Bronchial epithelial cell (primary cell): ENCODE measurements at places on chromosomes 7 and 10.

DNA sequence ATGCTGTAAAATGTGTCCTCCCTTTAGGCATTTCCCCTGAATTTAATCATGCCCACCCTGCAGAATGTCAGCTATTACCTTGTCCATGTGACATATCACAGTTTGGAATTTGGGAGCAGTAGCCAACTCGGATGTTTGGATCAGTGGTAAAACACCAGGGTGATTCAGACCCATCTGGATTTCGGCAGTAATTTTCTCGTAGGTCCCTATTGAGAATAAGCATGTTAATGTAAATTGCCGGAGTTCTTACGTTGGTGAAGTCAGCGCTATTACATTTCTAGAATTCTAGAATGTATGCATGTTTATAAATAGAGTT, 44.1 kb downstream of the HGF start:
- no peak for DNase-seq

GRCh38 chr7:158395780-158396278, 191.8 kb downstream of the PTPRN2 start:
- no peak for DNase-seq

DNA sequence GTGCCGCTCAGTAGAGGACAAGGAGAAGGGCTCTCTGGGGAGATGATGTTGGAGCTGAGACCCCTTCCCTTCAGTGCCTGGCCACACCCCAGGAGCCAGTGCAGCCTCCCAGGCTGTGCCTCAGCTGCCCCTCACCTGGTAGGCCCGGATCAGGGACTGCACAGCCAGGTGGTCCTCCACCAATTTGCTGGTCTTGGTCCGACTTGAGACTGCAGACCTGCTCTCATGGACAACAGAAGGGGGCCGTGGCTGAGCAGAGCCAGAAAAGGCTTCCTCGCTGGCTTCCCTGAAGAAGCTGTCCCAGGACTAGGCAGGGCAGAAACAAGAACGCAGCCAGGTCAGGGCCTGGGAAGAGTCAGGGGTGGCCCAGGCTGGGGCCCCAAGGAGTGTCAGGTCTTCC, 5.5 kb downstream of the OGDHL start:
- no peak for DNase-seq

DNA sequence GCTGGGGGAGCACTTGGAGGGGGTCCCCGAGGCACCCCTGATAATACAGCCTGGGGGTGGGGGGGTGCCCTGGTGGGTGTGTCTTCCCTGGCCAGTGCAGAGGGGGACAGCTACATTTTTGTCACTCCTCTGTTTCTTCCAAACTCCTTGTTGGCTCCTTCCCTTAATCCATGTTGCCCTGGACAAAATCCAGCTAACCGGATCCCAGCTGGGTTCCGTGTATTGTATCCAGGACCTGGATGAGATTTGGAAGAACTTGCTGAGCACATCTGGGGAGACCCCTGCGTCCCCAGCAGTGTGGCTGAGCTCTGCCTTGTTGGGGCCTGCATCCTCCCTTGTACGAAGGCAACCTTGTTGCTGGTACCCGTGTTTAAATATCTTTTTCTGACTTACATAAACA, 86.8 kb upstream of the BTBD16 start:
- DNase-seq, result no peak

DNA sequence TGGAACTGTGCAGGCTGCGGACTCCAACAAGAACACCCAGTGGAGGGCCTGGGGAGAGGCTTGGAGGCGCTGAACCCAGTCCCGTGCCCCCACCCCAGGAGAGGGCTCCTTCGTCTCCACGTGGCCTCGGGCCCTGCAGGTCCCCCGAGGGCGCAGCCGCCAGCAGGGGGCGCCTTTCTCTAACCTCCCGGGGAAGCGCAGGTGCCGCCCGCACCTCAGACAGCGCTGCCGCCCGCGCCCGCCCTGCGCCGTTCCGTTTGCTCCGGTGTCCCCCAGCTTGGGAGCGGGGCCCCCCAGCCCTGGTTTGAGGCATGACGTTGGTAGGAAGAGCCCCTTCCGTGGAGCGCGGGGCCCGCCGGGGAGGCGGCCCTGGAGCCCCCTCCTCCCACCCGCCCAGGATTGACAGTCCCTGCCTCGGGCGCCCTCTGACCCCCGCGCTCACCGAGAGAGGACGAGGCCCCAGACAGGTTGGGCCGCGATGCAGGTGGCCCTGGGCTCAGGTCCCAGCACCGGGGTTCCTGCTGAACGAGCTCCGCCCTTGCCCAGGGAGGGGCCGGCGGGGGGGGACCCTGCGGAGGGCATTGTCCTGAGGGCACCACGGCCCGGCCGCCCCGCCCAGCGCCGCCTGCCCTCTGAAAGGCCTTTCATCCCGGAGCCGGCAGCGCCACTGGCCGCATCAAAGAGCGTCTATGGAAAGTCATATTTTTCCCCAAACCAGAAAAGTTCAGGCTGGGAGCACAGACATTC, 42.8 kb downstream of the FOXL3 start:
- peak; percentile 38 for DNase-seq

GRCh38 chr10:89782470-89782869, 81.1 kb downstream of the KIF20B start:
- no peak for DNase-seq

DNA sequence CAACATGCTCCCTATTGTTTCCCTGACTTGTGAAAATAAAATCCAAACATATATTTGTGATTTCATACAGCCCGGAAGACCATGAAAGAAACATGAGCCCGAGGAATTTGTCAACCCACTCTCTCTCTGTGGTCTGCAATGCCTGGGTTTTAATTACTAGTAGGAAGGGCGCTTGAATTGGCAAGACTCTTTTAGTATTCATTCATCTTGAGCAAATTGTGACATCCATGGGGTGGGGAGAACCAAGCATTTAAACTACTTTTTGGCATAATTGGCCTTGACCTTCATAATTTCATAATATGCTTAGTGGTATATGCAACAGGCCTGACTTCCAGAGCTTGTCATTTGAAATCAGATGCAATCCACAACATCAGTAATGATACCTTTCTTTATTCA, 142.4 kb upstream of the BMPER start:
- DNase-seq, result no peak

DNA sequence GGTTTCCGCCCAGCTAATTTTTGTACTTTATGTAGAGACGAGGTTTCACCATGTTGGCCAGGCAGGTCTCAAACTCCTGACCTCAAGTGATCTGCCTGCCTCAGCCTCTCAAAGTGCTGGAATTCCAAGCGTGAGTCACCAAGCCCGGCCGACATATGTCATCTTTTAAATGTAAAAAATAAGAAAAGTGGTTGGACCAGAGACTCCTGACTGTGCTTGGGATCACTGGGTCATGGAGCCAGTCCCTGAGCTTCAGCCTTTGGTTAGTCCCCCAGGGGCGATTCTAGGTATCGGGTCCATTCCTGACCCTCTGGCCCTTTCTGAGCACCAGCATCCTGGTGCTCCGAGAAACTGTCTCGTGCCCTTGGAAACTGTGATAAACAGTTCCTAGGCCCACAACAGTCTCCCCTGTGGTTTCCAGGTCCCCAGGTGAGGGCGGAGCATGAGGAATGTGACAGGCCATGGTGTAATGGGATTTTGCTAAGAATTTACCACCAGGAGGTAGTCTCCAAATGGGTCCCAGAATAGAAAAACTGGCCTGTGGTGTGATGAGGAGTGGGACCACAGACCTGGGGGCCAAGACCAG, 32.8 kb downstream of the UBTD1 start:
- DNase-seq, result no peak

GRCh38 chr10:74337330-74338016, 186.5 kb downstream of the ADK start:
- DNase-seq, result peak; percentile 13

DNA sequence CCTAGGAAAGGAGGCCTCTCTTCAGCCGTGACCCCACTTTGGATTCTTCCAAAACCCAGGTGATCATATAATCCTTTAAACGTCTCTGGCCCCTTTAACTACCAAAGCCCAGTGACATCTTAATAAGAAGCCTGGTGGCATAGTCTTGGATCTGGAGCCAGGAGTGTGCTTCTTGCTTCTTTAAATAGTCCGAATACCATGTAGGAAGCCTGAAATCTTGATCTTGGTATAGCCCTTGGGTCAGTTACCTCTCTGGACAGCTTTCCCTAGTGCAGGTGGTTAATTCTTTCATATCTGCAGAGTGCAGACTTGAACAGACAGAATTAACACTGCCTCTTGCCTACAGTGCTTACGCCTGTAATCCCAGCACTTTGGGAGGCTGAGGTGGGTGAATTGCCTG, 138.6 kb upstream of the EFCAB10 start:
- no peak for DNase-seq

GRCh38 chr7:42244828-42245227, 7.8 kb upstream of the GLI3 start:
- DNase-seq, result peak; percentile 74

DNA sequence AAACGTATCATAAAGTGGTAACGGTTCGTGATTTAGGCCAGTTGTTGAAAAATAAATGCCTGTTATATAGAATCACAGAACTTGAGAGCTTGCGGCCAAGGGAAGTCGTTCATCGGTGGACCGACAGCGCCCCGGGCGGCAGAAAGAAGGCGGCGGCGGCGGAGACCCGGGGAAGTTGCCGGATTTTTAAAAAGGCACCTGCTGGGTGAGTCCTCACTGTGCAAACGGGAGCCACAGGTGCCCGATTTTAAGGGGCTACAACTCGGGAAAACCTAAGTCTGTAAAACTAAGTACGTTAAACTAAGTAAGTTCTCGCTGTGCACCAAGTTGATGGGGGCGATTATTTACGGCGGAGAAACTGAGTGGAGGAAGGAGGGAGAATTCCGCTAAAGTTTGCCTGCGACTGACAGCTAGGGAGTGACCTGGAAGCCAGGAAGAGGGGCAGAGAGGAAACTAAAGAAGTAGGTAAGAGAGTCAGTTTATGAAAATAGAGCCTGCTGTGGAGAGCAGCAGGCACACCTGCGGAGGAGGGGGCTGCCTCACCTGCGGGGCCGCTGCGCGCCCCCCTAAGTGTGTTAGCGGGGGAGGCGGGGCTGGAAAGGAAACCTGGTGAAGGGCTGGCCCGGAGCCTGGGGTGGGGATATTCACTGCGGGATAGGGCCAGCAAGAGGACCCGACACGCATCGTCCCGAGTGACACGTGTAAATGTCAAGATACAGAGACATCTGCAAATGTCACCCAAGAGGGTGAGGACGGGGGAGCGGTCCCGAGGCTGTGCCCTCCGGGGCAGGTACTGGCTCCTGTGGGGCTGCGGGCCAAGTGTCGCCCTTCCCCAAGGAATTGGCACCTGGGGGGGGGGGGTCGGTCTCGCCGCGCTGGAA, 996 bp downstream of the ADAM12 start:
- peak; percentile 50 for DNase-seq

GRCh38 chr7:55534262-55534915, 37.9 kb downstream of the VOPP1 start:
- peak; percentile 81 for DNase-seq

DNA sequence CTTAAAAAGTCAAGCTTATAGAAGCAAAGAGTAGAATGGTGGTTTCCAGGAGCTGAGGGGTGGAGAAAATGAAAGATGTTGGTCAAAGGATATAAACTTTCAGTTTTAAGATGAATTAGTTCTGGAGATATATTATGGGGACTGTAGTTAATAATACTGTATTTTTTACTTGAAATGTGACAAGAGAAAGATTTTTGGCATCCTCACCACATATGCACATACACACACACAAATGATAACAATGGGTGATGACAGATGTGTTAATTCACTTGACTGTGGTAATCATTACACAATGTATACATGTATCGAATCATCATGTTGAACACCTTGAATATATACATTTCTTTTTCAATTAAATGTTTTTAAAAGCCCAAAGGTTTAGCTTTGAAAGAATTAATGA, 32.7 kb upstream of the ZPBP start:
- peak; percentile 7 for DNase-seq

DNA sequence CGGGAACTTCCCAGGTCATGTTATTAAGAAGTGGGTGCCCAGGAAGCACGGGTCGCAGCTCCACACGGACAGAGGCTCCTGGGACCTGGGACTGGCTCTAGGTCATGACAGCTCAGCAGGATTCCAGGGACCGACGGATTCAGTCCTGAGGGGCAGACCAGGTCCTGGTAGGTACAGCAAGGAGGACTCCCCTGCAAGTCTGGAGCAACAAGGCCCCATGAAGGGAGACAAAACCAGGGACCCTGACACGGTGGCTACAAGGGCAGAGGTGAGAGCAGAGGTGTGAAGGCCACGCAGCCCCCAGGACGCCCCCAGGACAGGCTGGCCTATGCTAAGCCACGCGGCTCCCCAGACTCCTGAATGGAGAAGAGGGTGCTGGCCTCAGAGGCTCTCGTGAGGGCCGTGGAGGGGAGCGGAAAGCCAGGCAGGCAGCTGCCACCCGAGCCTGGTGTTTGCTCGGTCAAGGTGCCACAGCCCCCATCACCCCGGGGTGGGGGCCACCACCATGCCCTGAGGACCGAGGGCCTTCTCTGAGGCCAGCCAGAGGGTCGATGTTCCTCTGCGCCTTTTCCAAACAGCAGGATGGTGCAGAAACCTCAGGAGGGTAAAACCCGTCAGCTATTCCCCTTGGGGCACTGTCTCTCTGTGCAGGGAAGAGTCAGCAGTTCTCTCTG, 348.9 kb downstream of the PTPRN2 start:
- DNase-seq, result no peak

GRCh38 chr7:112079673-112080072, 126.5 kb downstream of the DOCK4 start:
- no peak for DNase-seq

- no peak for DNase-seq
These were observed 108.3 kb downstream of the EGFR start for GRCh38 chr7:55127135-55127551.

GRCh38 chr10:47225219-47225927, 74.6 kb upstream of the GDF10 start:
- DNase-seq, result no peak

- peak; percentile 67 for DNase-seq
These were observed 83.3 kb upstream of the DNAJC1 start for GRCh38 chr10:22086730-22087401.

DNA sequence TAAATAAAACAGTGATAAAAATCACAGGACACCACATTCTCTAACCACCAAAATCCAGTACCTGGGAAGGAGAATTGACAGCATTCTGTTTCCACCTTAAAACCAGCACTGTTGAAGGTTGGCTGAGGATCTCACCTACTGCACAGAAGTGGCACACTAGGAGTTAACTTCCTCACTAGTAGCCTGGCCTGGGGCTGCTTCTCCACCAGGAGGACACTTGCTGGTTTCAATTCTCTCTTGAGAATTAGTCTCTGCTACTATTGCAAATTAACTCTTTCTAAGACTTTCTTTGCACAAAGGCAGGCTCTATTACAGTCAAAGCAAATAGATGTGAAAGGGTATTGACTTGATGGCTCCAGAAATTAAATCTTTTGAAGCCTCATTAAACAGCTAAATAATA, 2.3 kb upstream of the CTTNBP2 start:
- no peak for DNase-seq

- no peak for DNase-seq
These were observed 410.8 kb upstream of the ETV1 start for GRCh38 chr7:14400271-14400670.

DNA sequence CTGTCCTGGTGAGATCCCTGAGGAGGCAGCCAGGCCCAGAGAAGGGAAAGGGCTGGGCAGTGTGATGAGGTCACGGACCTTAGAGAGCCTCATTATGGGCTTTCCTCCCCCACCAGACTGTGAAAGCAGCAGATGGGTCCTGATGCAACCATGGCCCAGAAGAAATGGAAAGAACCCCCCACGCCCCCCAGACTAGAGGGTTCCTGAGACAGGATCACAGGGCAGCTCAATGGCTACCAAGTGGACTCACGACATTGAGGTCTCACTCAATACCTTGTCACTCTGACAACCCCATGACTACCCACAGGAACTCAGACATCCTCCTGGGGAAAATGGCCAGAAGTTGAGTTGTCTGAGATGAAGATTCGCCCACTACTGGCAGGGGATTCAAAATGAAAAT, 36.7 kb downstream of the FAM241B start:
- no peak for DNase-seq
